ENCODE measurements at places on chromosomes 3 and 15. TPM values are rescaled to one million over a fixed set of nuclear protein-coding genes. Genes with fewer than 3 reads are reported as not detected.
A peak's percentile ranks its signal among the peaks of the same experiment; 100 is the strongest.

GRCh38 chr3:49351521-49352011 is 6.6 kb downstream of the GPX1 start:
- no peak for DNase-seq

GRCh38 chr3:102699819-102700140 is 265.0 kb downstream of the ZPLD1 start:
- no peak for DNase-seq

GRCh38 chr15:64001148-64001547 is 45.1 kb downstream of the DAPK2 start:
- DNase-seq = no peak

- DNase-seq = no peak
Observed at GRCh38 chr3:195239121-195239520, 31.8 kb downstream of the XXYLT1 start.

DNA sequence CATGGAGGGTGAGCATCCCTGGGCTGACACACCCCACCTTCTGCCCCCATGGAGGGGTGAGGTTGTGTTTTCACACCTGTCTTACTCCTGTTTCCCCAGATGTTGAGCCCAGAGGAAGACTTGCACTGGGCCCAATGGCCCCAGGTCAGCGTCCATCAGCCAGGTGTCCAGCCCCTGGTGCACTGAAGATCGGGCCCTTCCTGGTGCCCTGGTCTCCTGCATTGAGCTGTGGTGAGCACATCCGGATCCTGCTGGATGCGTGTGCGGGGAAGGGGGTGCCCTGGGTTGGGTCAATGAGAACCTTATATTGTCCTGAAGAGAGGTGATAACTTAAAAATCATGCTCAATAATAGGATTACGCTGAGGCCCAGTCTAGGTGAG is 227.3 kb downstream of the SNRPN start:
- DNase-seq = peak; percentile 35

DNA sequence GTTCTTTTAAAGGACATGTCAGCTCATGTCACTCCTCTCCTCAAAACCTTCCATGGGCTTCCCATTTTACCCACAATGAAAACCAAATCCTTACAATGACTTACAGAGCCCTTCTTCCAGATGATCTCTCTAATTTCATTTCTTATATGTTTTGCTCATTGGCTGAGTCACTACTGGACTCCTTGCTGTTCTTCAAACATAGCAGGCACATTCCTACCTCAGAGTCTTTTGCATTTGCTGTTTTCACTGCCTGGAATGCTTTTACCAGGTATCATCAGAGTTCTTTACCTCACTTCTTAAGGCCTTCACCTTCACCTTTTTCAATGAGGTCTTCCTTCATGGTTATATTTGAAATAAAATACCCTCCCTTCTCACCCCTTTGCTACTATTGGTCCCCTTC is 57.3 kb downstream of the NECTIN3 start:
- no peak for DNase-seq

DNA sequence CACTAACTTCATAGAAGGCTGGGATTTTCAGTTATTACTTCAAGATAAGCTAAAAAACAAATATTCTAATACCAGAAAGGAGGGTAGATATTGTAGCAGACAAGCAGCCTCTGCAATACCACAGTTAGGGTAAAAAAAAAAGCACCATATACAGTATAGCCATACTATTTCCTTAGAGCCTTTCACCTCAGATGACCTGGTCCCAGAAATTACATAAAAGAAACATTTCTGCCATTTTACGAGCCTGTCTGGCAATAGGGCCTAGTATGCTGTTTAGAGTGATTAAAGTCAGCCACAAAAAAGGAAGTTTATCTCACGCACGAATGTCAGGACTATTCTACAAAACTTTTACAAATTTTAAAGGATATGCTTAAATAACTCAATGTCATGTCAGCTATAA is 1016.6 kb downstream of the PLOD2 start:
- DNase-seq = no peak

DNA sequence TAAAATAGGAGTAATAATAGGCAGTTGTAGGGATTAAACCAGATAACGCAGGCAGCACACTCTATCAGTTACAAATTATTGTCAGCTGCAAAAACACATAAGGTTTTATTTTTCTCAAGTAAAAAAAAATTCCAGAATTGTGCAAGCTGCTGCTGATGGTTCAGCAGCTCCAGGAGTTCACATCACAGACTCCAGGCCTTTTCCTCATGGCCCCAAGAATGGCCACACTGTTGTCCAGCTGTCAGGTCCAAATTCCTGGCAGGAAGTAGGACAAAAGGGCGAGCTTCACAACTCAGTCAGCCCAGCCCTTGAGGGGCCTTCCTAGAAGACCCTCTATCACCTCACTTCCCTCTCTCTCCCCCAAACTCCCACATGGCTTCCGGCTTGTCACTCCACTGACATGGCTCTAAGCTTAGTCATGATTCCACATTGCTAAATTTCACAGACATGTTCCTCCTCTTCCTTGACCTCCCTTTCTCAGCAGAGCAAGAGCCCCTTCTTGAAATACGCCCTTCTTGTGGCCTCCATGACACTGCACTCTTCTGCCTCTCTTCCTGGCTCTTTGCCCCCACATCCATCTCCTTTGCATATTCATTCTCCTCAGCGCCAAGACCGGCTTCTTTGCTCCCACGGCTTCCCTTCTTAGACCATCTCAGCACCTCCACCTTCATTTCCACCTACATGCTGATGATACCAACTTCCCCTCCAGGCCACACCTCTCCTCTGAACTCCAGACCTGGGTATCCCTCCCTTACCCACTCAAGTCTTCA is 27.4 kb upstream of the FAM174B start:
- no peak for DNase-seq

- DNase-seq = peak; percentile 75
Observed at GRCh38 chr15:70466895-70467529, 296.3 kb downstream of the UACA start.

DNA sequence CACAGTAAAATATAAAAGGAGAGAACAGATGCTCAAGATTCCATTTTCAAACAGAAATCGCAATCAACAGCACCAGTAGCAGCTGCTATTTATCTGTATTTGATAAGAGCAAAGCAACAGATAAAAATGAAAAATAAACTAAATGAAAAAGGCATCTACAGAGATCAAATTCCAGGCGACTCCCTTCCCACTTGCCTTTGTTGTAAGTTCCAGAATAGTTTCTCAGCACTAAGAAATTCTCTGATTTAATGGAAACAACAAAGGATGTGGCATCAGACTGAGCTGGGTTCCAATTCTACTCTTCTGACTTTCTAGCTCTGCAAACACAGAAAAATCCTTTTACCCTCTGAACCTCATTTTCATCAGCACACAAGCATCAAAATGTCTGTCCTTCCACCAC is 110.8 kb upstream of the MME start:
- DNase-seq = no peak

DNA sequence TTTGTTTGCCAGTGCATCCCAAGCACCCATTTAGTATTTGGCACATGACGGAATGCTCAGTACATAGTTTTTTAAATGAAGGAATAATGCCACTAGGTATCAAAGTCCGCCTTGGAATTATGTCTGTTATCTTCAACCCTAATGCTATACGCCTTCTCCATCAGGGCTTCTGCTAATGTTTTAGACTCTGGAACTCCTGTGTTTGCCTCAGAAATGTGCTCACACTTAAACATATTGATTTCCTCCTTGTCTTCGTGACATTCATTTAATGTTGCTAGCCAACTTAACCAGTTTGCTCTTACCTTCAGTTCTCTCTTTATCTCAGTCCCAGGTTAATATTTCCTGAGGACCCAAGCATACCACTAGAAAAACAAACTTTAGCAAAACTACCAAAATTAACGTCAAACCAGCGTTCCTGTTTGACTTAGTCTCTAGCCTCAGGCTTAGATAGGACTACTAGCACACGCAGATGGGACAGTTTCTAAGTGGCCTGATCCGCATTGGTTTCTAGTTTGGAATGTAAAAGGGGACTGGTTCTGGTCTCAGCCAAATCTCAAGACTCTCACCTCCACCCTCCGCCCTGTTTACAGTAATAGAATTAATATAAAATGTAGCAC is 81.4 kb downstream of the IL1RAP start:
- DNase-seq = no peak

DNA sequence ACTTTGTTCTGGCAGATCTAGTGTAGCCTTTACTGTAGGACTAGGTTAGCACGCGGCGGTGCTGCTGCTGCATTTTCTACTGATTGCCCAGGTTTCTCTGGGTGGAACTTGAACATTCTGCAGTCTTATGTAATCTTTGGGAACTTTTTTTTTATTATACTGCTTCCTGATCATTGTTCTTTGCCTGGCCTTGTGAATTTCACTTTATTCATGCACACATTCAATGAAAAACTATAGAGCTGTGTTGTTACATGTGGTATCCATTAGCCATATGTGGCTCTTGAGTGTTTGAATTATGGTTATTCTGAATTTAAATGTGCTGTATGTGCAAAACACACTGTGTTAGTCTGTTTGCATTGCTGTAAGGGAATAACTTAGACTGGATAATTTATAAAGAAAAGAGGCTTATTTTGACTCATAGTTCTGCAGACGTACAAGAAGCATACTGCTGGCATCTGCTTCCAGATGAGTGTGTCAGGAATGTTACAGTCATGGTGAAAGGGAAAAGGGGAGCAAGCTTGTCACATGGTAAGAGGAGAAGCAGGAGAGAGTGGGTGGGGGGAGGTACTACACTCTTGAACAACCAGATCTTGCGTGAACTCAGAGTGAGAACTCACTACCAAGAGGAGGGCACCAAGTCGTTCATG is 26.5 kb downstream of the MEF2A start:
- no peak for DNase-seq

DNA sequence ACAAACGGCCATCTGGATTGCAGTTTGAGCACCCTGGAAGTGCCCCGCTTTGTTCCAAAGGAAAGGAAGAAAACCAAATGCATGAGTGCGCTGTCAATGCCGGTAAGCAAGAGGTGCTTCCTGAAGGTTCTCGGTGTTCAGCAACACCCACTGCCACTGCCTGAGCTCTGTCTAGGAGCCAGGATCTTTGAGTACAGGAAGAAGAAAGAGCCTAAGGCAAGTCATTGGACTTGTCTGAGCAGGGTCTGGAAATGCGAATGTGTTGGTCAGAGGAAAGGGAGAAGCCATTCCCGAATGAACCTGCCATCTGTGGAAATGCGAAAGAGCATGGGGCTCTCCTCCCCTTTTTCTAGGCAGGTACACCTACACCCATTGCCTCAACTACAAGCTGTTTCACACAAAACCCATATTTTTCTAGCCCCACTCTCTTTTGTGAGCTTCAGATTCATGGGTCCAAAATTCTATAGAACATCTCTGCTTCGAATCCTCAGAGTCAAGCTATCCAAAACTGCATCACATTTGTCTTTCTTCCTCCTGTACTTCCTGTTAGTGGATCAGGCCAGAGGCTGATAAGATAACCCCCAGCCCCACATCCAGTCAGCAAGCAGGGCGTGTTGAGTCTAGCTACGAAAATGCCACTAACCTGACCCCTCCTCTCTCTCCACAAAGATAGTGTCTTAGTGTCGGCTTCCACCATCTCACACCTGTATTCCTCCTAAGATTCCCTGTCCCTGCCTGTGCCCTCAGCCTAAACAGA is 55.6 kb upstream of the C15orf61 start:
- no peak for DNase-seq

- DNase-seq = no peak
Observed at GRCh38 chr15:79310612-79310984, 314 bp upstream of the TMED3 start.

DNA sequence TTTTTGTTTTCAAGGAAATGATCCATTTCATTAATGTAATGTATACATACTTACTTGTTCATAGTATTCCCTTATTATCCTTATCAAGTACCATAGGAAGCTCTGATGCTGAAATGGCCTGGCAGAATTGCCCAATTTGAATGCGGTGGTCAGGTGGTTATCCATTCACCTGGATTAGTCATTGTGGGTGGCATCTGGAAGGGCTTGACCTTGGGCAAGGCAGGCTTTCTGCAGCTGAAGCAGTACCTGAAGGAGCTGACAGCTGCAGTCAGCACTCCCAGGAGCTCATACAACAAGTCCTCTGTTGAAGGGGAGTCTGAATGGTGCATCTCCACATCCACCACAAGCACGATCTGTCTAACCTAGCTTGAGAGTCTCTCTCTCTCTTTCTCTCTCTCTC is 12.2 kb upstream of the IQCF5 start:
- no peak for DNase-seq

DNA sequence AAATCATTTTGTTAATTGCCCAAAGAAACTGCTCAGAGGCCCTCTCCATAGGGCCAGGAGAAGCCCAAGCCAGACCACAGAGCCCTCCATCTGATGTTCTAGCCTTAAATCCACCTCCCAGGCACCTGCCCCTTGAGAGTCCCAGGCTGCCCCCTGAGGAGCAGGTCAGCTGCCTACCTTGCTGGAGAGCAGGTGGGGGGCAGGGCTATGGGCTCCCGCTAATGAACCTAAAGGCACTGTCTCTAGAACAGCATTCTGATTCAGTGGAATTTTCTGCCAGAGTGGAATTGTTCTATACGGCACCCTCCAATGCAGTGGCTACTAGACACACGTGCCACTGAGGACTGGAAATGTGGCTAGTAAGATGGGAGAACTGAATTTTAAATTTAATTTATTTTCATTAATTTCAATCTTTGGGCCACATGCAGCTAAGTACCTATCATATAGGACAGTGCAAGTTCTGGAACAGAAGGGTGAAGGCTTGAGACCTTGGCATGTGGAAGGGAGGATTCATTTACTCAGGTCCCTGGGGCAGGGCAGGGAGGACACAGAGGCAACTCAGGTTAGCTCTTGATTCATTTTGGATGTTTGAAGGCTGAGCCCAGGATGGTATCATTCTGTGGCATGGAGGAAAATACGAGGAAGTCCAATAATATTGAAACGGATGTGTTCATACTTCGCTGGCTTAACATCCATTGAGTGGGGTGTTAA is 11.4 kb downstream of the AMOTL2 start:
- DNase-seq = peak; percentile 60

- no peak for DNase-seq
Observed at GRCh38 chr3:11567516-11568467, 75.9 kb downstream of the VGLL4 start.

DNA sequence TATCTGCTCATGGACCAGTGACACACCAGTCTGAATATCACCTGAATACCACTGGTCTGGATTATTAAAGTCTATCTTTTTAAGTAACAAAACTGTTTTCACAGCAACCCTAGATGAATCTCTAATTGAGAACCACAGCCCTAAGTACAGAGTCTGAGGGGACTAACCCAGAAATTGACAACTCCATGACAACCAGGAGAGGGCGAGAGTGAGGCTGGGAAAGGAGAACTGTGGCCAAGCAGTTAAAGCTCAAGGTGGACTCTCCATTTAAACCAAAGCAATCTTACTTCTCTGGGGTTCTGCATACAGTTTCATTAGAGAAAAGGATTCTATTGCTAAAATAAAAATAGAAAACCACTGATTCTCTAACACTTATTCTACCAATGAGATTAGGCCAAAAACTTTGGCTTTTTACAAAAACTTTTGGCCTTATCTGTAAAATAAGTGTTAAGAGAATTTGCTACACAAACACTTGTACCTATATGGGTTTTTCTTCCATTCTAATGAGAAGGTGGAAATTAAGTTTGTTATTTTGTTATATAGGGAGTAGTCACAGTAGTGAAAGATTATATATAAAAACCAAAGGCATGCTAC is 11.4 kb downstream of the NEK10 start:
- DNase-seq = no peak

GRCh38 chr3:81581966-81582599 is 179.4 kb downstream of the GBE1 start:
- no peak for DNase-seq

Gene TGM5
- not detected for total RNA-seq

Gene PLD1
- total RNA-seq = 9.4 TPM

Gene FBXL2
- 17.2 TPM for total RNA-seq

Gene IL5RA
- not detected for total RNA-seq

Gene GOLGA8K
- total RNA-seq = 0.36 TPM

Gene ABHD14A
- total RNA-seq = 18.9 TPM

Gene GHSR
- total RNA-seq = 0.99 TPM

Gene HOMER2
- total RNA-seq = 15.5 TPM

Gene MUC13
- total RNA-seq = 1.4 TPM

Measured in sigmoid colon (tissue), 7 donors.